Calu3 (cell line): ENCODE measurements at places on chromosomes 4 and X.

GRCh38 chrX:97743014-97743413 is 859.3 kb downstream of the RPA4 start:
- DNase-seq: no peak

DNA sequence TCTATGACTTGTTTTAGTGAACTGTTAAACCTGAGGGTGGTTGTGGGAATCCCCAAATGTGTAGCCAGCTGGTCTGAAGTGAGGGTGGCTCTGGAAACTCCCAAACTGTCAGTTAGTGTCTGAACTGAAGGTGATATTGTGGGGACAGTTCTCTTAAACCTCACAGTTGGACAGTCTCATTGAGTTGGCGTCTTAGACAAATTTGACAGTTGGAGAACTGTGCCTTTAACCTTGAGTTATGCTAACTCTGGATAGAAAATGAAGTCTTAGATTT is 20.7 kb upstream of the CTSO start:
- DNase-seq: no peak

- DNase-seq: no peak
Observed at GRCh38 chr4:159013692-159014091, 89.2 kb upstream of the RAPGEF2 start.

DNA sequence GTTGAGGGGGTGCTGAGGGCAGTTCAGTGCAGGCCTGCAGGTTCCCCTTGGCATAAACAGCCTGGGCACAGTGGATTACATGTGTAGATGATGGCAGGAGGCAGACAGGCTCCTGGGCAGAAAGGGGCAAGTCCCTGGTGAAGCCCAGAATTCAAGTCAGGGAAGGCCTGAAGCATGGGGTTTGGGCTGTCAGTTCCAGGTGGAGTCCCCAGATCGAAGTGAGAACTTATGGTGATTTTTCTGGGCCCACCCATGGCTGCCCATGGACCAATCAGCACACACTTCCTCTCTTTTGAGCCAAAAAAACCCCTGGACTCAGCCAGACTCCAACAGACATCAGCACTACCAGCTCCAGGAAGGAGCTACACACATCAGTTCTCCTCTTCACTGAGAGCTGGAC is 529.1 kb downstream of the PPARGC1A start:
- no peak for DNase-seq

- DNase-seq: peak; percentile 3
Observed at GRCh38 chr4:41693629-41694028, 54.9 kb downstream of the PHOX2B start.

DNA sequence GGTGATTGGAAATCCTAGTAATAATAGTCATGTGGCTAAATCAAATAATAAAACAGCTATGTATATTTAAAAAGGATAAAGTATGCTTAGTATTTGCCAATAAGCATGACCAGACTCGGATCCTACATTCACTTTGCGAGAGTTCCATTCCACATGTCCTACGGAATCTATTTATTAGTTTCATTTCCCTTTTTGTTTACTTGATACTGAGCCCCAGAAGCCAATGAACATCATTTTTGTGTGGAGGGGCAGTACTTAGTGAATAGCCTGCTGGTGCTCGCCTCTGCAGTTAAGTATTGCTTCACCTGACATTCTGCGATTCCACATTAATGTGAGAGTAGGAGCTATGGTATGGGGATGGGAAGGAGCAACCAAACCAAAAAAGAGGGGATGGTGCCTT is 58.5 kb upstream of the NAP1L5 start:
- DNase-seq: no peak

GRCh38 chr4:88623097-88623496 is 30.8 kb downstream of the HERC3 start:
- no peak for DNase-seq

DNA sequence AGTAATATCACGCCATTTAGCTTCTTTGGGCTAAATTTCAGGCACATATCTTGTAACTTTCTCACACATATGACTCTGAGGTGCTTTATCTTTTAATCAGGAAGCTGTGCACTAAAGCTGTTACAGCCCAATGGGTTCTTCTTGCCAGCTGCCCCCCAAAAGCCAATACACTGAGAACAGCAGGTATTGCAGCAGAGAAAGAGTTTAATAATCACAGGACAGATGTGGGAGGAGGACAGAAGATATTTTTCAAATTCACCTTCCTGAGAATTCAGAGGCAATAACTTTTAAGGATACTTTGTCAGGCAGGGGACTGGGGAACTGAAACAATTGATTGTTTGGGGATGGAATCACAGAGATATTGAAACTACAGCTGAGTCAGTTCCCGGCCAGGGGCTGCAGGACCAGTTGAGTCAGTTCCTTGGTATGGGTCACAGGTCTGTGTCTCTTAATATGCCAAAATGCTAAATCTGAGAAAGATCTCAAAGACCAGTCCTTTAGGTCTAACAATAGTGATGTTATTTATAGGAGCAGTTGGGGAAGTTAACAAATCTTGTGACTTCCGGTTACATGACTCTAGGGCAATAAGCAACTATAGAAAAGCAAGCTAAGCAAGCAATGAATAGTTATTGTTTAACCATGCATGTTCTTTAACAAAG is 28.1 kb downstream of the DDIT4L start:
- DNase-seq: peak; percentile 1

- DNase-seq: no peak
Observed at GRCh38 chrX:110268886-110269285, 49.0 kb downstream of the AMMECR1 start.

GRCh38 chr4:41832961-41833360 is 84.4 kb upstream of the PHOX2B start:
- DNase-seq: no peak

DNA sequence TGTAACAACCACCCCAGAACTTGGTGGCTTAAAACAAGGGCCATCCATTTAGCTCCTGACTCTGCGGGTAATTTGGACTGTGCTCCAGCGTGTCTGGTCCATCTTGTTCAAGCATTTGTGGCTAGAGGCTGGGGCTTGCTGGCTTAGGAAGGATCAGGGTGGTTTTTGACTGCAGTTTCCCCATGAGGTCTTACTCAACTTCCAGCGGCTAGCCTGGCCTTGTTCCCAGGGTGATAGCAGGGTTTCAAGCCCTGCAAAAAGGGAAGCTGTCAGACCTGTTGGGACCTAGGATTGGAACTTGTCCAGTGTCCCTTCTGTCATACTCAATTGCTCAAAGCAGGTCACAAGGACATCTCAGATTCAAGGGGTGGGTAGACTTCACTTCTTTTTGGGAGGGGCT is 205.9 kb downstream of the STIM2 start:
- DNase-seq: peak; percentile 24

- DNase-seq: no peak
Observed at GRCh38 chr4:25621027-25621930, 34.4 kb upstream of the SLC34A2 start.

DNA sequence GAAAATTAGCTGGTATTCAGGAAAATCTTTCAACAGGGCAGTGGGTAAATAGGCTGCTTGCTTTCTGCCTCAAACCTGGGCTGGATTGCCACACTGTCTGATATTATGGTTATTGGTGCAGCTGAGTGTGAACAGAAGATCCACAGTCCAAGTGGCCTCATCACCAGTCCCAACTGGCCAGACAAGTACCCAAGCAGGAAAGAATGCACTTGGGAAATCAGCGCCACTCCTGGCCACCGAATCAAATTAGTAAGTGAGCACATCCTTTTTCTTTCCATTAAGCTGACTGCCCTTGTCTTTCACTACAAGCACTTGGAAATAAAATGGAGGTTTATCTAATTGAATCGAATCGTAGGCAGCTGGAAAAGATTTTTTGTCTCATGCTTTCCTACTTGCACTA is 204.7 kb downstream of the TLL1 start:
- no peak for DNase-seq

GRCh38 chr4:156779042-156779441 is 192.6 kb downstream of the PDGFC start:
- no peak for DNase-seq

DNA sequence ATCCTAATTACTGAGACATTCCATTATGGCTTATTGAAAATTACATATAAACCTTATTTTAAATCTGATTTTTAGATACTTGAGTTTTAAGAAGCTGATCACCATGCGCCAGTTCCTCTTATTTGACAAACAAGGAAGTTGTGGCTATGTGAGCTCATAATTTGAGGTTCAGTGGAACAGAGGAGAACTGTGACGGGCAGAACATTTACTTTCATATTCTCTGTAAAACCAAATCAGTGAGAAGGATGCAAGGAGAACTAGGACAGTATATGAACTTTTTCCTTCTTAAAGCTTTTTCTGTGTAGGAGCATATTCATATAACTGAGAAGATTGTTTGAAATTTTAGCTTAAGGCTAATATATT is 25.3 kb downstream of the STIM2 start:
- DNase-seq: no peak

- DNase-seq: no peak
Observed at GRCh38 chr4:63211375-63211774, 1197.9 kb downstream of the TECRL start.

GRCh38 chr4:159764343-159764952 is 661.6 kb downstream of the RAPGEF2 start:
- peak; percentile 55 for DNase-seq

- DNase-seq: no peak
Observed at GRCh38 chr4:40180356-40180755, 16.5 kb upstream of the RHOH start.

- DNase-seq: no peak
Observed at GRCh38 chrX:13863324-13863723, 46.4 kb upstream of the GPM6B start.

GRCh38 chr4:174207367-174207766 is 76.1 kb downstream of the FBXO8 start:
- DNase-seq: no peak

- DNase-seq: no peak
Observed at GRCh38 chrX:71895607-71896006, 15.0 kb upstream of the NHSL2 start.

DNA sequence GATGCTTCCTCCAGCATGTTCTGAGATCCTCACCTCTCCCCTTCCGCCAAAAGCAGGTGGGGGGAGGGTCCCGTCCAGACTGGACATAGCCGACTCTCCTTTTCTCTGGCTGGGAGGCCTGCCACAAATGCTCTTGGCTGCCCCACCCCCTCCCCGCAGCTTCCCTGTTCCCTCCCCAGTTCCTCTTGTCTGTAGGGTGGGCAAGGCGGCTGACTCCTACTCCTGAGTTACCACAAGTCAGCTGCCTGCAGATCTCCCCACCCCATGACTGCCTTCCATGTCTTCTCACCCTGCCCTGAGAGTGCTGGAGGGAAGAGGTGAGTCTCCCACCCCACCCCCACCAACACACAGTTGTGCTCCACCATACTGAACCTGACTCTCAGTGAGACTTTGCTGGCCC is 2.9 kb downstream of the ATP6AP1 start:
- no peak for DNase-seq

DNA sequence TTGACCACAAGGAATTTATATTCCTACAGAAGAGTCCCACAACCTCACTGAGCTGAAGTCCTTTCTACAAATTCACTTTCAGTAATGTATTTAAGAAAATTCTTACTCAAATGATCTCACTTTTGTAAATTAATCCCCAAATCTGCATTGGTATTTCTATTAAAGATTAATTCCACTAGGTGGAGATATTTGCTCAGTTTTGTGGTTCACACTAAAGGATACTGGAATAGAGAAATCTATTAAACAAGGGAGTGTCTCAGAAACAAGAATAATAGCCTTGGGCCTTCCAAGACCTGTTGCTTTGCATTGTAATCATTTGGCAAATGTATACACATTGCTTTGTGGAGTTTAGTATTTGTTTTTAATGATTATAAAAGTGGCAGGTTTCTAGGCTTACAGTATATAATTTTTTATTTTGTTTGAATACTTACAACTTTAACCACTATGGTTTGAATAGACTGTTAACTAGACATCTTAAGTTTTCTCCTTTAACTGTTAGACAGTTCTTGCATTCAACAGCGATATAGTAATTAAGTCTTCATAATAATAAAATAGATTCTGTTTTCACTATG is 25.9 kb downstream of the CFAP299 start:
- no peak for DNase-seq

DNA sequence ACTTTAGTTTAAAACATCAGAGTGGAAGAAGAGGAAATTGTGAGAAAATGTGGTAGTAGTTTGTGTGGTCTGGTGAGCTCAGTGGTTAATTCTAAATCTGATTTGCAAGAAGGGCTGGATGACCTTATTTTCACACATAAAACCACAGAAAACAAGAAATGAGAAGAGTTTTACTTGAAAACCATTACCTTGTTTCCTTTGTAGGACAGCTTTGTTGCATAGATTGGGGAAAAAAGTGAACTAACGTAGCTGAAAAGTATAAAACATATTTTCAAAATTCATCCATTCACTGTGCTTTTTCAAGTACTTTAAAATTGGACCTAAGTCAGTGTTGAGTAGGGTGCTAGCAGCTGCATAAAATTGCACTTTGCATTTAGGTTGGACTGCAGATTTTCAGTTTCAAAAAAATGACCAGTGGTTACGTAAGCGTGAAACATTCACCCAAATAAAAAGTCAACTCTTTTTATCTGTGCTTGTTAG is 211.3 kb downstream of the ARHGAP10 start:
- no peak for DNase-seq

DNA sequence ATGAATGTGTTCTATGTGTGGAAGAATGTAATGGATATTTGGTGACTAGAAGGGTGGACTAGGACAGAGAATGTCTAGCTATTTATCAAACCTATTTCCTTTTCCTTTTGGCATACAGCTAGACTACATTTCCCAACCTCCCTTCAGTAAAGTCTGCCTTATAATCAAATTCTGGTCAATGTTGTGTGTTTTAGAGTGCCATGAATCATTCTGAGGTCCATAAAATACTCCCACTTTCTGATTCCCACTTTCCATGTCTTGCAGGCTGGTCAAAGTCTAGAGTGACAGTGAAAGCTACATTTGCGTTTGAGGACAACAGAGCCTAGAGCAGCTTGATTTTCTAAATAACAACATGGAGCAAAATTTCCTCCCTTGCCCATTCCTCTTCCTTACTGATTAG is 217.2 kb downstream of the UGT8 start:
- DNase-seq: no peak

GRCh38 chrX:47625365-47625764 is 4.4 kb downstream of the CFP start:
- no peak for DNase-seq

GRCh38 chr4:5365071-5366008 is 314.1 kb downstream of the STK32B start:
- DNase-seq: no peak

DNA sequence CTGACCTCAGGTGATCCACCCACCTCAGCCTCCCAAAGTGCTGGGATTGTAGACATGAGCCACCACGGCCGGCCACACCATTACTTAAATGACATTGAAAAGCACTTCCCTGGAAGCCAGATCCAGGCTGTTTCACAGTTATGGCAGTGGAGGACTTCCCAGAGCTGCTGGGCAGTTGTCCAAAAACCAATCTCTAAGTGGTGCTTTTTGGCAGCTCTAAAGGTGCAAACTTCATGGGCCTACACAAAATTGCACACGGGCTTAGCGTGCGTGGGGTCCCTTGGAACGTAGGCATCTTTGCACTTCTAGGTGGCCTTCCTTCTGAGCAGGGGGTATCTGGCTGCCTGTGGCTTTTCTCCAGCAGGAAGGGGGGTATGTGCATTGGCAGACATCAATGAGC is 172.3 kb downstream of the SHOX start:
- DNase-seq: no peak

GRCh38 chrX:15931362-15931761 is 76.7 kb upstream of the AP1S2 start:
- DNase-seq: no peak
